ENCODE measurements at places on chromosomes 7 and 10. TPM values are rescaled to one million over a fixed set of nuclear protein-coding genes. Genes with fewer than 3 reads are reported as not detected.
A peak's percentile ranks its signal among the peaks of the same experiment; 100 is the strongest.

GRCh38 chr10:129845111-129845753 lies 118.8 kb downstream of the EBF3 start:
- peaks cover 61% of the 10 kb centered on the region for H3K36me3 ChIP-seq
- no peak overlapping the region for H3K27ac ChIP-seq
- no peak overlapping the region for H3K4me3 ChIP-seq

SPDYE2 gene
- not detected for total RNA-seq

- peaks cover 13% of the 10 kb centered on the region for H3K4me1 ChIP-seq
- no peaks in the 10 kb centered on the region for H3K36me3 ChIP-seq
- no peak for DNase-seq
- H3K4me3 ChIP-seq = peak overlapping the region; percentile 22
Observed at GRCh38 chr10:59991661-59992060, 85.3 kb upstream of the CCDC6 start.

GRCh38 chr10:44939691-44940401 lies 19.8 kb upstream of the RASSF4 start:
- H3K4me1 ChIP-seq = peaks cover 25% of the 10 kb centered on the region
- H3K36me3 ChIP-seq = no peaks in the 10 kb centered on the region

- no peak overlapping the region for H3K4me3 ChIP-seq
- no peaks in the 10 kb centered on the region for H3K36me3 ChIP-seq
- H3K4me1 ChIP-seq = peaks cover 26% of the 10 kb centered on the region
Observed at GRCh38 chr10:75712242-75712880, 280.9 kb downstream of the LRMDA start.

DNA sequence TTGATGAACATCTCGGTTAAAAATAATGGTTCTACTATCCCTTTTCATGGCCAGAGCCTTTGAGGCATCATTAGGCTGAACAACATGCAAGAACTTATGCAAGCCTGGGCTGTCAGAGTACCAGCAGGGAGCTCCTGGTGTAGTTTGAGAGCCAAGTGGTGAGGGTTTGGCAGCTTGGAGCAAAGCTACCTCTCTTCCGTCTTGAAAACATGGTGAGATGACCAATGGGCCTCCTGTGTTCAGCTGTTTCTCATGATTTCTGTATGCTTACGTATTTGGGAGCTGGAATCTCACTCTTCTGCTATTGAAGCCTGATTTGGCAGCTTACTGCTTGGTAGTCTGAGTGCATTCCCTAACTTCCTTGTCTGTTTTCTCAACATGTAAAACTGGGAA lies 150.4 kb downstream of the CXCL12 start:
- no peak overlapping the region for H3K27ac ChIP-seq
- peaks cover 7% of the 10 kb centered on the region for H3K4me1 ChIP-seq
- no peak overlapping the region for H3K4me3 ChIP-seq
- peak; percentile 10 for DNase-seq
- no peaks in the 10 kb centered on the region for H3K36me3 ChIP-seq

ACTR1A gene
- 200 TPM for total RNA-seq

AVPI1 gene
- total RNA-seq = 36.8 TPM

DNA sequence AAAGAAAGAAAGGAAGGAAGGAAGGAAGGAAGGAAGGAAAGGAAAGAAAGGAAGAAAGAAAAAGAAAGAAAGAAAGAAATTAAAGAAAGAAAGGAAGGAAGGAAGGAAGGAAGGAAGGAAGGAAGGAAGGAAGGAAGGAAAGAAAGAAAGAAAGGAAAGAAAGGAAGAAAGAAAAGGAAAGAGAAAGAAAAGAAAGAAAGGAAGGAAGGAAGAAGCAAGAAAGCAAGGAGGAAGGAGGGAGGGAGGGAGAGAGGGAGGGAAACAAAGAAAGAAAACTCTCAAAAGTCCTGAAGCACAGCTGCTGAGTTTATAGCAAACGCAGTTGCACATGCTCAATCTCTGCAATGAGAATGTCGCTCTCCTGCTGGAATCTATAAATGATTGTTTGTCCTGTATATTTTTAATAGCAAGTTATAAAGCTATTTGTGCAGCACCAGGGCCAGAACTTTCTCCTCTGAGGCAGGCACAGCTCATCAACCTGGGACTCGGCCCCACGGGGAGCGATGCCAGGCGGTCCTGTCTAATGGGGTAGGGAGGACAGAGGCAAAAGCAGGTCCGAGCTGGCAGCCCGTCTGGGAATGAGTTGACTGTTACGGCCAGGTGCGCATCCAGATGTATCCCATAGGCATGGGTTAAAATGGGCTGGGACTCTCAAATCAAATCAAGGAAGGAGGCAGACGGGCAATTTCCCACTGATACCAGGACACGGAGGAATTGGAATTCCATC lies 118.0 kb upstream of the PFKP start:
- no peaks in the 10 kb centered on the region for H3K27me3 ChIP-seq
- DNase-seq = no peak
- H3K36me3 ChIP-seq = no peaks in the 10 kb centered on the region
- H3K27ac ChIP-seq = no peak overlapping the region
- no peak overlapping the region for H3K4me3 ChIP-seq

GRCh38 chr7:114070246-114070645 lies 151.4 kb upstream of the PPP1R3A start:
- no peaks in the 10 kb centered on the region for H3K36me3 ChIP-seq
- H3K4me3 ChIP-seq = no peak overlapping the region
- H3K27me3 ChIP-seq = no peaks in the 10 kb centered on the region
- no peak overlapping the region for H3K27ac ChIP-seq

ABLIM1 gene
- 145 TPM for total RNA-seq

FGFBP3 gene
- 0.58 TPM for total RNA-seq

MPP7 gene
- total RNA-seq = 51.9 TPM
